Naive thymus-derived CD8-positive, alpha-beta T cell (primary cell): ENCODE measurements at places on chromosomes 13 and 19.

- H3K27ac ChIP-seq, result peak overlapping the region; percentile 93
- DNase-seq, result peak; percentile 30
- peaks cover 2% of the 10 kb centered on the region for H3K27me3 ChIP-seq
- H3K4me3 ChIP-seq, result peak overlapping the region; percentile 96
Measured at GRCh38 chr13:29935309-29935981, 85.0 kb upstream of the UBL3 start.

DNA sequence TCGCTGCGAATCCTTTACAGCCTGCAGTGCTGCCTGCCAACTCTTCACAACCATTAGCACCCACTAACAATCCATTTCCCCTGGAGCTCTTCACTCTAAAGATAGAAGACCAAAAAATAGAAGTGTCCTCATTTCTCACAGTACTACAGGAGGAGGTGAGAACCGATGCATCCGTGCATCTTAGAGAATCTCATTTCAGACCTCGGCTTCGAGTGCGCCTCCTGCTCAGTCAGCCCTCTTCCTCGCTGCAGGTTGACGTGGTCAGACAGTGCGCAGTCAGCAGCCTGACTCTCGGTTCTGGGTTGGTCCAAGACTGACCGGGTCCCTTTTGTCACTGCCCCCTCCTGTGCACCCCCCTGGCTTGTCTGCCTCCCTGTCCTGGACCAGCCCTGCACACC lies 85.3 kb downstream of the RAB20 start:
- DNase-seq, result no peak
- no peak overlapping the region for H3K4me3 ChIP-seq
- H3K27ac ChIP-seq, result no peak overlapping the region

DNA sequence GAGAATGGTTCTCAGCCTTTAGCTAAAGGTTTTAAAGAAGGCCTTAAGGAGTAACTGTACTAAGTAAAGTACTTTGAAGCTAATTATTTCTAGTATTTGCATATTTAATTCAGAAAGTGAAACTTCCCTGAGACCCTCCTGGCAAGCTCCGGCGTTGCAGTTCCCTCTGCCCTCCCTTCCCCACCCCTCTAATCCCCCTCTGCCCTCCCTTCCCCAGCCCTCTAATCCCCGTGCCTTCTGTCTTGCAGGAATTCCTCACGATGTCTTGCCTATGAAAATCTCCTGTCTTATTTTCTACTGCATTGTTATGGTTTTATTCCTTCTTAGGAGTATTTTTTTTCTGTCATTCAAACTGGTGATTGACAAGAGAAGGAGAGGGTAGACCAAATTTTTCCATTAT lies 236.9 kb downstream of the COL4A1 start:
- H3K4me1 ChIP-seq, result no peaks in the 10 kb centered on the region
- H3K27me3 ChIP-seq, result peaks cover 8% of the 10 kb centered on the region
- H3K27ac ChIP-seq, result no peak overlapping the region
- DNase-seq, result no peak
- H3K36me3 ChIP-seq, result no peaks in the 10 kb centered on the region

DNA sequence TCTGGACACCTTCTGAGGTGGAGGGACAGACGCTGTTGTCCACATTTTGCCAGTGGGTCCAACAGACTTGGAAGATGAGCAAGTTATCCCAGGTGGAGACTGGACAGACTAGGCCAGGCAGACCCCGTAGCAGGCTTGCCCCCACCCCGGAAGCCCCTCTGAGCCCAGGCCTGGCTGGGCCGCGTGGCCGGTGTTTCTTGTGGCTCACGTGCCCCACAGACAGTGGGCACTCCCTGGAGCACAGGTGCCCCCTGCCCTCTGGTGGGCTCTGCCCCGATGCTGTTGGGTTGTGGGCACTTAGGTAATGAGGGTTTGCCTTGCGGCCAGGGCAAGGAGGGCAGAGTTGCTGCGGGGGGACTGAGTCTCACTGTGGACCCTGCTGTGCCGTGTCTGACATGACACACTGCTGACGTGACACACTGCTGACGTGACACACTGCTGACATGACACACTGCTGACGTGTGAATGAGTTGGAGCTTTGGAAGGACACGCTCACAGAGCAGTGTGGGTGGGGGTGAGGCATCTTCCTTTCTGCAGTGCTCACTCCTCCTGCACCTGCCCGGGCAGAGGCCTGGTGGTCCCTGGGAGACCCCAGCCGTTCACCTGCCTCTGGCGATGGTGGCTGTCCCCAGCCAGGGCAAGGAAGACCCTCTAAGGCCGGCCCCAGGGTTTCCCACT lies 25.1 kb downstream of the DOT1L start:
- no peak for DNase-seq
- peaks cover 53% of the 10 kb centered on the region for H3K36me3 ChIP-seq
- H3K4me3 ChIP-seq, result no peak overlapping the region
- H3K4me1 ChIP-seq, result peaks cover 23% of the 10 kb centered on the region
- no peak overlapping the region for H3K27ac ChIP-seq
